ENCODE measurements at places on chromosomes 7 and 10. TPM values are rescaled to one million over a fixed set of nuclear protein-coding genes. Genes with fewer than 3 reads are reported as not detected.

Gene ATOH7
- total RNA-seq = not detected

Gene OR2A12
- not detected for total RNA-seq

Gene CDK14
- total RNA-seq = 33.9 TPM

Gene ANKRD61
- not detected for total RNA-seq

Gene GPC2
- 1.1 TPM for total RNA-seq

Gene COPS6
- 133 TPM for total RNA-seq

Gene PIK3CG
- 0.09 TPM for total RNA-seq
